Daoy (cell line): ENCODE measurements at places on chromosomes 13 and 19. TPM values are rescaled to one million over a fixed set of nuclear protein-coding genes. Genes with fewer than 3 reads are reported as not detected.

DNA sequence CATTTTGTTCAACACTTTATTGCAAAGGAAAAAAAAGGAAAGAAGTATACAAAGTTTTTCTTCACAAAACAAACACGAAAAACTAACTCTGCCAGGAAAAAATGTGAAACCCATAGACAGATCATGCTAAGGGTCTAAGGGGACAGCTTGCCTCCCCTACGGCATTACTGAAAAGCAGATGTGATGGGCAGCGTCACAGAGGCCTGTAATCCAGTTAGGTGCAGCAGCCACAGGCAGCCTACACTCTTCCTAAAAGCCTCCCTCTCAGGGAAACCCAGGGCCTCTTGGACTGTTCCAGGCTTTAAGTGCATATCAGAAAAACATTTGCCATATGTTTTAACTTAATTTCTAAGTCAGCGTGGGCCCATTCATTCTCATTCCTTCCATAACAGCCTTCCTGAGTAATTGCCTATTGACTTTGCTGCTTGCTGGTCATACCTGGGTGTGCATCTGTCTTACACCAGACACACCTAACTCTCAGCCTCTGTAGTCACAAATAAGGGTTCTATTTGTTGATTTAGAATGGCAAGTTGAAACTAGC is 135.7 kb upstream of the SERP2 start:
- no peak for DNase-seq

GRCh38 chr13:34931572-34931971 is 10.5 kb upstream of the NBEA start:
- DNase-seq = peak; percentile 32

The CYP2A7 gene
- total RNA-seq = not detected in 2 replicates

The SULT2B1 gene
- total RNA-seq = not detected in 2 replicates
